ENCODE measurements at places on chromosomes 2 and 18.

- DNase-seq = no peak
Observed at GRCh38 chr18:33427549-33427948, 13.0 kb downstream of the CCDC178 start.

GRCh38 chr18:8051453-8051852 lies 484.3 kb downstream of the PTPRM start:
- DNase-seq = no peak

GRCh38 chr2:178865146-178865936 lies 58.1 kb upstream of the TTN start:
- no peak for DNase-seq

DNA sequence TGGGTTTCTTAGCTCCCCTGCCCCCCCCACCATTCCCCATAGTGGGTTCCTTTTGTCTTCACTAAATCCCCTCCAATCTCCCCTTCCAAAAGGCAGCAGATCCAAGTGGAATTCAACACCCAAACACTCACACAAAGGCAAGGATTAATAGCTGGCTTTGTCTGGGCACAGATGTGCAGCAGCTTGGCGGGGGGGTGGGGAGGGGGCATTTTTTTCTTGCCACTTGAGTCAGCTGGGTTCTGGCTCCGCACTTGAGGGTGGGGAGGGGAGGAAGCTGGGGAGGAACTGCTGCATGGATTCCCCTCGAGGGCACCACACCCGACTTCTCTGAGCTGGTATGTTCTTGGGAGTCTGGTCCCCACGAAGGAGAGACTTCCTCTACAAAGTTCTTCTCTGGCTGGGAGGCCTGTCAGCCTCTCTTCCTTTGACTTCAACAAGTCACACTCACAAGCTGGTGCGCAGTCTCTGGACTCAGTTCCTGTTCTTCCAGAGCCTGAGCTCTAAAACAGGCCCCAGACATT lies 36.0 kb downstream of the SERTAD2 start:
- no peak for DNase-seq

DNA sequence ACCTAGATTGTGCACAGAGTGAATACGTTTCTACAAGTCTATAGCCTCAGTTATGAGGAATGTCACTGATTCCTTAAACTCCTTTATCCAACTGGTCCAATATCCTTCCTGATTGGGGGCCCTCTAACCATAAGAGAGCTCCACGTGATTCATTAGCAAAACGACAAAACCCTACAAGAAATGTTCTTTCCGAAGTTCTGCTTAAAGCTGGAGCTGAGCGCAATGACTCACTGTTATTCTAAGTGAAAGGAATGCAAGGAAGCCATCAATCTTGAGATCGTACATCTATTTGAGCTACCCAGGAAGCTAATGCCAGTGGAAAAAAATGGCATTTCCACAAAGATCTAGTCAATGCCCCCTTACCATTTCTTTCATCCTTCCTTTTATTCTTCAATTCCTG lies 354.9 kb upstream of the CDH20 start:
- DNase-seq = no peak
